Neural progenitor cell (in vitro differentiated cells): ENCODE measurements at places on chromosomes 16 and 17. TPM values are rescaled to one million over a fixed set of nuclear protein-coding genes. Genes with fewer than 3 reads are reported as not detected.

MLST8 gene
- 24.9 and 89.0 TPM in 2 replicates for total RNA-seq

ZNF597 gene
- total RNA-seq: 1.4 and 2.2 TPM in 2 replicates

MAPT gene
- 1.4 and 2.4 TPM in 2 replicates for total RNA-seq

LAT gene
- total RNA-seq: 2.9 TPM in 1 of 2 replicates, not detected in the other

CPNE7 gene
- 5.2 and 21.1 TPM in 2 replicates for total RNA-seq

NPIPB6 gene
- 1.3 and 6.2 TPM in 2 replicates for total RNA-seq

GRCh38 chr17:43021741-43022512 lies at the start of gene VAT1:
Gene VAT1, minus strand, starts transcription at chr17:43022385. Its CDS starts 63 bp downstream, at chr17:43022322.
- peak within 1 kb of the TSS; percentile 5 for H3K27ac ChIP-seq
- no peaks in the 10 kb centered on the region for H3K36me3 ChIP-seq
- peak; percentile 92 for DNase-seq
- peak within 1 kb of the TSS; percentile 75 for H3K4me3 ChIP-seq

- no peak overlapping the region for H3K27ac ChIP-seq
- no peak overlapping the region for H3K4me3 ChIP-seq
- H3K4me1 ChIP-seq: no peaks in the 10 kb centered on the region
- no peaks in the 10 kb centered on the region for H3K36me3 ChIP-seq
- peak; percentile 20 for DNase-seq
- peaks cover 40% of the 10 kb centered on the region for H3K27me3 ChIP-seq
These were observed 4.5 kb upstream of the PRDM7 start for GRCh38 chr16:90081606-90081970.

DNA sequence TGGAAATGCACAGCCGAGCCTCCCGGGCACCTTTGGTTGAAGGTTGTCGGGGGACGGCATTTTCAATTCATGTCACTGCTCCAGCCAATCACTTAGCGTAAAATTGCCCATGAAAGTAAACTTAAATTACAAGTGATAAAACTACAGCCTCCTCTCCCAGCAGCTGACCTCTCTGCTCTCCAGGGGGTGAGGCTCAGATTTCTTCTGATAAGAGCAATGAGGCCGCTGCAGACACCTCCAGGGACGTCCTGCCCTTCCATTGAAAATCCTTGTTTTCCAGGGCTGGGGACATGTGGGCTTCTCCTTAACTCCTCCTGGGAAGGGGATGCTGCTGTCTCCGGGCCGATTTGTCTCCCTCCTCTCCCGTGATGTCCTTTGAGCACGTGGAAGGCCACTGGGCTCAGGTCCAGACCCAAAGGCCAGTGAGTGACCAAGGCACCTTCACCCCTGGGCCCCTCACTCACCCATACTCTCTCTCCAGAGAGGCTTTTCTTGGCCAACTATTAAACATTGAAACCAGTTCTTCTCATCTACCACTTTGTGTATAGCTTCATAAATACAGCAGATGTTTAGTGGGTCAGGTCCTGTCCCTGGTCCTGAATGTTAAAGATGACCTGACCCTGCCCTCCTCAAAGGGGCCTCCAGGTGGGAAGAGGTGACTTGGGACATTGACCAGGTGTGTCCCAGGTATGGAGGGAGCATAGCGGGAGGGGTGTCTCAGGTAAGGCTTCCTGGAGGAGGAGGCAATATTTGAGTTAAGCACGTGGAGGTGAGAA lies 52.3 kb downstream of the MGAT5B start:
- H3K27ac ChIP-seq: no peak overlapping the region
- H3K36me3 ChIP-seq: no peaks in the 10 kb centered on the region
- no peak overlapping the region for H3K4me3 ChIP-seq
- DNase-seq: no peak

- H3K27me3 ChIP-seq: no peaks in the 10 kb centered on the region
- H3K4me1 ChIP-seq: peaks cover 6% of the 10 kb centered on the region
- no peak for DNase-seq
- H3K27ac ChIP-seq: no peak overlapping the region
These were observed 26.7 kb upstream of the PRM1 start for GRCh38 chr16:11307639-11308492.

DNA sequence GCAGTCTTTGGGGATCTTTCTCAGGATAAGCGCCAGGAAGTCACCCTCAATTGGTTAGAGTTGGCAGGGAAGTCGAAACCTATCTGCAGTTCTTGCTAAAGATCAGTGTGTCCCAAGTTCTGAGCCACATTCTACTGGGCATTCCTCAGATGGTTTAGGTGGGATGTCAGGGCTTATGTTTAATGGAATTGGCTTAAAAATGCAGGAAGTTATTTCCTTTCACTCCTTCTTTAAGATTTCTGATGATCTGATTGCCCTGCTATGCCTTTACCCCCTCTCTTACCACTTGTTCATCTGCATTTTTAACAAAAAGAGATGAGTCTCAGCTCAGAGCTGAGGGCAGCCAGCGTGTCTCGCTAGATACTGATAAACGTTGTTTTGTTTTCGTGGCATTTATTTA lies 30.8 kb downstream of the FOXL1 start:
- no peak for DNase-seq
- no peak overlapping the region for H3K27ac ChIP-seq
- H3K4me3 ChIP-seq: no peak overlapping the region
- no peaks in the 10 kb centered on the region for H3K36me3 ChIP-seq
- H3K4me1 ChIP-seq: no peaks in the 10 kb centered on the region

DNA sequence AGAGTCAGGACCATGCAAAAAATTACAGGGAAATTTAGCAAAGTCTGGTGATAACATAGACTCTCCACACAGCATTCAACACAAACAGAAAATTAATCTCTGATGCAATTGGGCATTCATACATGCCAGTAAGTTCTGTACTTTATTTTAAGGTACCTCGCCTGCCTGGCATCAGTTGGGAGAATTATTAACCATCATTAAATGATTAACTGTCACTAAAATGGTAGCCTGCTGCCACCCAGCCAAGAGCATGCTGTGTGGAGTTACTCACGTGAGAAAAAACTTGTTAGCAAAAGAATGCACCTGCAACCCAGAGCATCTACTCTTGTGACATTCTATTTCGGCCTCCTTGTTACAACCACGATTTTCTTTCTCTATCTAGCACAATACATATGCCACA lies 117.2 kb downstream of the GRIN2A start:
- H3K4me3 ChIP-seq: no peak overlapping the region
- H3K36me3 ChIP-seq: no peaks in the 10 kb centered on the region
- H3K4me1 ChIP-seq: no peaks in the 10 kb centered on the region
- no peak overlapping the region for H3K27ac ChIP-seq
- H3K27me3 ChIP-seq: no peaks in the 10 kb centered on the region

GRCh38 chr17:73609758-73610157 lies 34.5 kb downstream of the SDK2 start:
- H3K36me3 ChIP-seq: no peaks in the 10 kb centered on the region
- no peak overlapping the region for H3K4me3 ChIP-seq
- H3K27ac ChIP-seq: no peak overlapping the region
- no peak for DNase-seq
- H3K4me1 ChIP-seq: peaks cover 43% of the 10 kb centered on the region
- H3K27me3 ChIP-seq: no peaks in the 10 kb centered on the region

DNA sequence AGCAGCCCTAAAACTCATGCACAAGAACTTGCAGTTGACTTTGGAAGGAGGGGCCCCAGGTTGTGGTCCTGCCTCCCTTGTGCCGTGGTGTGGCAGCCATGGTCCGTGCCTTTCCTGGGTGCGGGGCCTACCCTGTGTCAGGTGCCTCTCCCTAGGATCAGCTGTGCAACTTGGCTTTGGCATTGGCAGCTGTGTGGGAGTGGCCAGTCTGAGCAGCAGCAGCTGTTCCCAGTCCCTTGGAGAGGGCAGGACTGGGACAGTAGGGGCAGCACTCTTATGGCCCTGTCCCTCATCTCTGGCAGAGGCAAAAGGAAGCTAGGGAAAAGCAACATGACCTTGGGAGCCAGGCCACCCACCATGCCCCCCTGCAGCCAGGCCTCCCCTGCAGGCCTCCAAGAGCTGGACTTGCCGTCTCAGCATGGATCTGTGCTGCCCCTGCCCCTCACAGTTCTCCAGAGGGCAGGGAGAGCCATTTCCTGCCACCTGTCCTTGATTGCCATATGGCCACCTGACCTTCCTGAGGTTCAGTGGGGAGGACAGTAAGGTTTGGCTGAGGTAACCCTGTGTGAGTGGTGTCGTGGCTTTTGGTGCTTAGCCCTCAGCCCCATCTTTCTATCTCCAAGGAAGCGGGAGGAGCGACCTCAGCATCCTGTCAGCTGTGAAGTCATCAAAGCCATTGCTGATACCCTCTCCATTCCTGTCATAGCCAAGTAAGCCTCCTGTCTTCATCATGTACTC lies 15.5 kb upstream of the NFATC3 start:
- no peaks in the 10 kb centered on the region for H3K27me3 ChIP-seq
- no peak overlapping the region for H3K4me3 ChIP-seq
- no peaks in the 10 kb centered on the region for H3K36me3 ChIP-seq
- H3K27ac ChIP-seq: no peak overlapping the region

DNA sequence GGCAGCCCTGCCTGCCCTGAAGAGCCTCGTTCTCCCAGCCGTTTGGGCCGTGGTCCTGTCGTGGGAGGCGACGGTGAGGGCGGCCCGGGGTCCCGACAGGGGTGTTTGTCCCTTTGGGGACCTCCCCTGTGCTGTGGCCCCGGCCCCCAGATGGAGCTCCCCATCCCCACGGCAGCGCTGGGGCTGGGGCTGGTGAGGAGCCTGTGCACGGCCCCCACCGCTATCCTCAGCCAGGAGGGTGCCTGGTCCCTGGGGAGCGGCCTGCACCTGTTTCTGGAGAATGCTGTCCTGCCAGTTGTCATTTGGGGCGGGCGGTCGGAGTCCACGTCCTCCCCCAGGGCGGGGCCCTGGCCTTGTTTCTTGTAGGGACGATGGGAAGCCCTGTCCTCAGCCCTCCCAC lies 6.6 kb downstream of the CAPN15 start:
- no peak overlapping the region for H3K4me3 ChIP-seq
- H3K27ac ChIP-seq: no peak overlapping the region

DNA sequence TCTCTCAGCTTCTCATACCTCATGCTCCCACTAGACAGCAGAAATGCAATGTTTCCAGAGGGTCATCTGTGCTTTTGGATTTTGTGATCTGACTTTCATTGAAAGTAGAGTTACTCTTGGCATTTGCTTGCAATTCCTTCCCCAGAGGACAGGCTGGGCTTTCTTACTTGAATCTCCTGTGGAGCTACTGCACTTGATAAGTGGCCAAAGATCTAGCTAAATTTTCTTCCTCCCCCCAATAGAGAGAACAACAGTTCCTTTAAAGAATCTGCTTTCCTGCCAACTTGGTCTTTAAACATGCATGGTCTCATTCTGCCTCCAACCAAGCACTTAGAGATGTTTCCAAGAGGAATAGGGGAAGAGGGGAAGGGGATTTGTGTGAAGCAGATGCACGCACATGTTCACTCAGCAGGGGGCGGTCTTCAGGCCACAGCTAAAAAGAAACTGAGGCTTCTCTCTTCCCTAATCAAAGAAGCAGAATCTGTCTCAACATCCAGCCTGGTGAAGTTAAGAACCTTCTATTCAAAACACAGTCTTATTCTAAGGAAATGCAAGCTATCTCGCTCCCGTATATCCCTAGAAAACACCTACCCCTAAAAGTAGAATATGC lies 229.6 kb downstream of the ZFHX3 start:
- H3K27ac ChIP-seq: no peak overlapping the region
- no peak overlapping the region for H3K4me3 ChIP-seq
- no peaks in the 10 kb centered on the region for H3K36me3 ChIP-seq
- DNase-seq: peak; percentile 49
- H3K27me3 ChIP-seq: no peaks in the 10 kb centered on the region

DNA sequence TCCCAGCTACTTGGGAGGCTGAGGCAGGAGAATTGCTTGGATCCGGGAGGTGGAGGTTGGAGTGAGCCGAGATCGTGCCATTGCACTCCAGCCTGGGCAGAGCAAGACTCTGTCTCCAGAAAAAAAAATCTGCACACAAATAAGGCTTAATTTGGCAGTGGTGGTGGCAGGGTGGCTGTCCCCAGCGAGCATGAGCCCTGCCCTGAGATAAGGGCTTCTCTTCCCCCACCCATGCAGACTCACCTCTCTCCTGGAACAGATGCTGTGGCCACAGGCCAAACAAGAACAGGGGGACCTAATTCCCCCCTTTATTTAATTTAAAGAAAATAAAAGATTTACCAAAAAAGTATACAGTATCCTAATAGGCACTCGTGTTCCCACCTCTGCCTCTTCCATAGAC lies 157.2 kb downstream of the RAB11FIP4 start:
- H3K27ac ChIP-seq: no peak overlapping the region
- H3K27me3 ChIP-seq: peaks cover 38% of the 10 kb centered on the region
- H3K36me3 ChIP-seq: no peaks in the 10 kb centered on the region
- H3K4me1 ChIP-seq: no peaks in the 10 kb centered on the region

DNA sequence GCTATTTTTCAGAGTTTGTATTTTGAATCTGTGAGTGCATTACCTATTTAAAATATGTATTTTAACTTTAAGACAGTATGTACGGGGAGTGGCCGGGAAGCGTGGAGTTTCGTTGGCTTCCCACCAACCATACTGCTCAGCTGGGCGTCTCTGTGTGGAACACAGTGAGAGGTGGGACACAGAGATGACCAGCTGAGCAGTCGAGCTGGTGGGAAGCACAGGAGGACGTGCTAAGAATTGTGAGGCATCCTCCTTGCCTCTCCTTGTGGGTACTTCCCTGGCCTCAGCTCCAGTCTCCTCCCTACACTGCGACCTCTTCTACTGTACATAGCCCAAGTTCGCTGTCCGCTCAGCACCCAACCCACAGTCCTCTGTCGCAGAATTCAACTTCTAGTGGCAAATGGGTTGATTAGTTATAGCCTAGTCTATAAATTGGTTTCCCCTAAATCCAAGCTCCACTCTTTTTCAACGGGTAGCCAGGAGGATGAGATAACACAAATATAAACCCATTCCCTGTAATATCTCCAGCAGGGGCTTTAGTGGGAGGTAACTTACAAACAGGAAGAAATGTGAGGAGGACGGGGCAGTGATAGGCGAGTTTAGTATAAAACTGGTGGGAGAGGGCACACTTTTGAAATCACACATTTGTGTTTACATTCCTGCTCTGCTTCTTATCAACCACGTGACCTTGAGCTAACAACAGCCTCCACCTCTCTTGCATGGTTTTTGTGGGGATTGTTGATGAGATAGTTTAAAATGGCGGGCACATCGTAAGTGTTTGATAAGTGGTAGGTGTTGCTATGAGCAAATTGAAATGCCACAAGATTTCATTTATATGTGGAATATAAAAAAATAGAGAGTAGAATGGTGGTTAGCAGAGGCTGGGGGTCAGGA lies 211.9 kb upstream of the HS3ST3A1 start:
- H3K27me3 ChIP-seq: no peaks in the 10 kb centered on the region
- H3K36me3 ChIP-seq: no peaks in the 10 kb centered on the region
- H3K27ac ChIP-seq: no peak overlapping the region
- H3K4me3 ChIP-seq: no peak overlapping the region
- no peaks in the 10 kb centered on the region for H3K4me1 ChIP-seq
- DNase-seq: no peak

GRCh38 chr16:6926341-6926740 lies 406.3 kb upstream of the RBFOX1 start:
- H3K4me3 ChIP-seq: peak overlapping the region; percentile 17
- DNase-seq: no peak
- no peaks in the 10 kb centered on the region for H3K36me3 ChIP-seq
- H3K4me1 ChIP-seq: peaks cover 28% of the 10 kb centered on the region

GRCh38 chr17:11545696-11546095 lies 52.6 kb upstream of the DNAH9 start:
- DNase-seq: no peak
- no peaks in the 10 kb centered on the region for H3K36me3 ChIP-seq
- no peak overlapping the region for H3K27ac ChIP-seq

GRCh38 chr17:54789101-54789880 lies 111.4 kb upstream of the TOM1L1 start:
- H3K36me3 ChIP-seq: no peaks in the 10 kb centered on the region
- DNase-seq: no peak
- no peak overlapping the region for H3K4me3 ChIP-seq

- H3K4me3 ChIP-seq: no peak overlapping the region
- no peak overlapping the region for H3K27ac ChIP-seq
- peaks cover 11% of the 10 kb centered on the region for H3K4me1 ChIP-seq
- no peaks in the 10 kb centered on the region for H3K27me3 ChIP-seq
- no peaks in the 10 kb centered on the region for H3K36me3 ChIP-seq
These were observed 10.2 kb downstream of the RNF213 start for GRCh38 chr17:80270836-80271235.
